Bone marrow (tissue), 2 donors: ENCODE measurements at places on chromosomes 13 and 19.

GRCh38 chr13:66483712-66484111, 746.4 kb downstream of the PCDH9 start:
- DNase-seq: no peak

GRCh38 chr19:13093407-13094105, 9.1 kb downstream of the LYL1 start:
- peak; percentile 80 for DNase-seq

DNA sequence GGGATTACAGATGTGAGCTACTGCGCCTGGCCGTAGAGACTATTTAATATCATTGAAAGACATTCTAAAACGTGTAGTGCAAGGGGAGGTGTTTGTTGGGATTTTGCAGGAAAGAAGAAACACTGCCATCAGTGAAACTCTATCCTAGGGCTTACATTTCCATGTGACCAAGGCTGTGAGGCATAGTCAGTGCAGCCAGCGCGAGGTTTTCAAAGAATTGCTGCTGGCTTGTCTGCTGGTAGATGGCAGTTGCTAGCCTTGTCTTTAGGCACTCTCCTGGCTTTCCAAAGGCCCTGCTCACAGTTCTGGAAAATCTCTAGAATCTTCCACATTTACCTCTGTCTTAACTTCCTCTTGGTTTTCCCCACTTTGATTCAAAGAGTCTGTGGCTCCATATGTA, 77.5 kb downstream of the GPC6 start:
- no peak for DNase-seq

GRCh38 chr19:12574036-12574435, 22.8 kb upstream of the ZNF564 start:
- no peak for DNase-seq

DNA sequence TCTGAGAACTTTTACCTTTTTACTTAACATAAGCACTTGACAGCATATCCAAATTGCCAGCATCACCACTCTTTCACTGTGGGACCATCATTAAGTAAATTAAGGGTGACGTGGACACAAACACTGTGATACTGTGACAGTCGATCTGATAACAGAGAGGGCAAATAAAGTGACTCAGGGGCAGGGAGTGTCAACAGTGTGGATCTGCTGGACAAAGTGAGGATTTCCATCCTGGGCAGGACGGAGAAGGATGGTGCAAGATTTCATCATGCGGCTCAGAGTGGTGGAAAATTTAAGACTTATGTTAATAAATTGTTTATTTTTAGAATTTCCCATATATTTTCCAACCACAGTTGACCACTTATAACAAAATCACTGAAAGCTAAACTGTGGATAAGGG, 60.0 kb upstream of the WDFY2 start:
- no peak for DNase-seq

GRCh38 chr13:33308863-33309262, 23.3 kb upstream of the STARD13 start:
- DNase-seq: no peak
